ENCODE measurements at places on chromosomes 2 and 18.

- peak; percentile 79 for DNase-seq
Observed at GRCh38 chr2:28359222-28360057, 33.2 kb upstream of the FOSL2 start.

DNA sequence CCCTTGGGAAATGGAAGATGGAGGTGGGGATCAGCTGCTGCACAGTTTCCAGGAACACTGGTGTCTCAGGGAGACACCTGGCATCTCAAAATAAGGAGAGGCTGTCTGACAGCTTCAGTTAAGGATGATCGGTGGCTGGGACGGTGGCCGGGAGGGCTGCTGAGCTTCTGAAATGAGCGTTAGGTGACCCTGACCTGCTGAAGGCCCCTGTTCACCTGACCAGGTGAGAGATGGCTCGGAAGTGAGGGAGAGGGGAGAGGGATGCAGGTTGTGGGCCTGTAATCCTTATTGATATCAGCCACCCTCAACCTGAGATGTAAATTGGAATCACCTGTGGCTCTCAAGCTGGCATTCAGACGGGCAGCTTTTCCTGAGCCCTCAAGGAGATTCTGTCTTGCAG lies 99.0 kb downstream of the AGAP1 start:
- DNase-seq, result no peak

DNA sequence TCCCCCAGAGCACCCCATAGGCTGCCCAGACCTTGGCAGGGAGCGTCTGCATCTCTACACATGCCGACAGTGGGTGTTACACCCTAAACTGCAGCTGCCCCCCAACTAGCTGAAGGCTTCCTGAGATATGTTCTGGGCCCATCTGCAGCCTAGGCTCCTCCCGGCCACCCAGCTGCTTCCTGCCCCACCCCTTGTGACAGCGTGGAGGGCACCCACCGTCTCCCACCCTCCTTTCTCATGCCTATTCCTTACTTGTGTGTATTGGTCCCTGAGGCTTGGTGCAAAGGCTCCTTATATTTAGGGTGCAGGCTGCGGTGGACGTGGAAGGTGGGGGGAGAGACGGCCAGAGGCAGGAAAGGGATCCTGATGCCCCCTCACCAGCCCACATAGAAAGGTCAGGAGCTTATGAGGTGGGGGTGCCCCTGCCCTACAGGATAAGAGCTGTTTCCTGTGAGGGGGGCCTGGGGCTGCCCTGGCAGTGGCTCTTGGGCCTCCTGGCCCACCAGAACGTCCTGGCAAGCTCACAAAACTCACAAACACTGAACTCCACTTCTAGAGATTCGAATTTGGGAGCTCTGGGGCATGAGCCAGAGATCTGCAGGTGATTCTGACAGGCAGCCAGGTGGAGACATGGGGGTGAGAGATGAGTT lies 7.3 kb upstream of the PROM2 start:
- no peak for DNase-seq

DNA sequence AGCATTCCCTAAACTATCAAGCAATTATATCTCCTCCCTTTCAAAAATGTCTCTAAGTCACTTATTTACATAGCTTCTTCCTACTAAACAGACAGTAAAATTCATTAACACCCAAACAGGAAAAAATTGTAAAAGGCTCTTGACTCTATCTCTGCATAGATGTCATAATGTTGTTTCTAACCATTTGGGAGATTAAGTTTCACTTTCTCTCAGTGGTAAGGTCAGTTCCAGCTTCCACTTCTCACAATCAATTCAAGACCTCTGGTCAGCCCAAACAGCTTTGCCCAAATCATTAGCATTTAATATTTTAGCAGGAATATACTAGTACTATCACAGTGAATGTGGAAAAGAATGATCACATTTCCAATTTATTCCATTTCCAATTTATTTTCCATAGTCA lies 374.3 kb upstream of the MC4R start:
- no peak for DNase-seq

DNA sequence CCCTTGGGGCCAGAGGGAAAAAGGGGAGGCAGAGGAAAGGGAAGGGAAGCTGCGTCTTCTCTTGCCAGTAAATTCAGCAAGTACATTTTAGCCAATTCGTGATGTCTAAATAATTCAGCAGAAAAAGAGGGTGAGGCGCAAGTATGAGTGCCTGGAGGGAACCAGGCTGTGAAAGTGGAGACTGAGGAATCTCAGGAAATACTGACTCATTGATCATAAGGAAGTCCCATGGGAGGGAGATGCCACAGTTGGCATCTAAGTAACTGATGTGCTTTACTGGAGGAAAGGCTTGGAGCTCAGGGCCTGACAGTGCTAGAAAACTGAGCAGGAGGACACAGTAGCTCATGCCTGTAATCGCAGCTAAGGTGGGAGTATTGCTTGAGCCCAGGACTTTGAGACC lies 31.1 kb downstream of the KIF5C start:
- no peak for DNase-seq
